NCI-H187 (cell line): ENCODE measurements at places on chromosomes 7 and 10.

- no peak for DNase-seq
Measured at GRCh38 chr10:52864201-52865106, 91.9 kb upstream of the MBL2 start.

- no peak for DNase-seq
Measured at GRCh38 chr10:72802332-72802731, 91.2 kb upstream of the OIT3 start.

GRCh38 chr7:7739204-7740036 is 21.0 kb upstream of the RPA3 start:
- no peak for DNase-seq

DNA sequence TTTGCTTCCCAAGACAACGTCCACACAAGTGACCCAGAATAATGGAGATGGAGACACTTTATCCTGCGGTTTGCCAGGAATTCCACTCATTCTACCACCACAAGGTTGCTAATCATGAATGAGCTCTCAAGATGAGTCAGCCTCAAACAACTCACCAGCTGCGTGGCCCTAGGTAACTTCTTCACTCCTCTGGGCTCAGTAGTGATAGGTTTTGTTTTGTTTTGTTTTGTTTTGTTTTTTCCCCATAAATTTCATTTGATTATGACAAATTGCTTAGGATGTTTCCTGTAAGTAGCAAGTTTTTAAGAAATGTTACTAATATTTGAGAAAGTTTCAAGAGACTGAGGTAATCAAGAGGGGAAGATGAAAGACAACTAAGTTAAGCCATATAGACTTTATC is 286.8 kb downstream of the PARD3 start:
- peak; percentile 28 for DNase-seq

GRCh38 chr10:121340271-121340831 is 257.9 kb downstream of the FGFR2 start:
- DNase-seq, result no peak

DNA sequence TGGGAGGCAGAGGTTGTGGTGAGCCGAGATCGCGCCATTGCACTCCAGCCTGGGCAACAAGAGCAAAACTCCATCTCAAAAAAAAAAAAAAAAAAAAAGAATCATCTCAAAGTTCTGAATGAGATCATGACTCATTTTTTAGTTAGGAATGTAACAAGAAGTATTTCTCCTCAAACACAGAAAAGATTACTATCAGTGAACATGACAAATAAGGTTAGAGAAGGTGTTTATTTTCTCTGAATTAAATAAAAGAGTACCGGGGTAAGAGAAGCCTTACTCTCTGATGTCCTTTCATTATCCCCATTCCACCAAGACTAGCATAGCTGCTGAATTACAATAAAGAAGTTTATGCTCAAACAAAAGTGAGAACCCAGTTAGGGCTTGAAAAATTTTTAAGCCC is 50.1 kb downstream of the IPMK start:
- no peak for DNase-seq

DNA sequence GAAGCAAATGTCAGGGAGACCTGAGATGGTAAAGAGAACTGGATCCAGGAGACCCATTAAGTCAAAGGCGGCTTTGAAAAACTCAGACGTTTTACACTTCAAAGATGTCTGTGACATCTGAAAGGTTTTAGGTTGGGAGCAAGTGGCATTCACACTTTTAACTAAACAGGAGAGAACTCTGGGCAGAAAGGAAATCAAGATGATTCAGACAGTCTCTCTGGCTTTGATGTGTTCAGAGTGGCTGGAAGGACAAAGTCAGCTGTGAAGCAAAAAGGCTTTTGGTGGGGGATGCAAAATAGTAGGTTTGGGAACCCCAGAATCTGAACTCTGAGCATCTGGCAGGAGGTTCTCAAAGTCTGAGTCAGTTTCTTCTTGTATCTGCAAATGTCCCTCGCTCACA is 66.6 kb downstream of the PRKCQ start:
- DNase-seq, result no peak

- no peak for DNase-seq
Measured at GRCh38 chr10:43308515-43308914, 41.6 kb upstream of the RASGEF1A start.

DNA sequence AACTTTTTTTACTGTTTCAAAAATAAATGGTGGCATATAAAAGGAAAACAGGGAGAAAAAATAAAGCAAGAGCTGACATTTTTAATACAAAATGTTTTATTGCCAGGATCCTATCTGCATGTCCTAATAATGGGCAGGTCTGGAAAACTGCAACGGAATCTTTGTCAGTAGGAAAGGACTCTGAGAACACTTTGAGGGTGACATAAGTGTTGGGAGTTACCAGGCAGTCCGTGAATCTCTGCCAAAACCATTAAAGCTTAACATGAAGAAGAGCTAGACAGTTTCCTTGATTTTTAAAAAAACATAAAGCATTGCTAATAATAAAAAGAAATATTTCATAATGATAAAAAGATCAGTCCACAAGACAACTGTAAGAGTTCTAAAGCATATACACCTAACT is 80.7 kb downstream of the AGMO start:
- DNase-seq, result no peak

GRCh38 chr7:28808796-28809533 is 149.2 kb downstream of the TRIL start:
- no peak for DNase-seq

DNA sequence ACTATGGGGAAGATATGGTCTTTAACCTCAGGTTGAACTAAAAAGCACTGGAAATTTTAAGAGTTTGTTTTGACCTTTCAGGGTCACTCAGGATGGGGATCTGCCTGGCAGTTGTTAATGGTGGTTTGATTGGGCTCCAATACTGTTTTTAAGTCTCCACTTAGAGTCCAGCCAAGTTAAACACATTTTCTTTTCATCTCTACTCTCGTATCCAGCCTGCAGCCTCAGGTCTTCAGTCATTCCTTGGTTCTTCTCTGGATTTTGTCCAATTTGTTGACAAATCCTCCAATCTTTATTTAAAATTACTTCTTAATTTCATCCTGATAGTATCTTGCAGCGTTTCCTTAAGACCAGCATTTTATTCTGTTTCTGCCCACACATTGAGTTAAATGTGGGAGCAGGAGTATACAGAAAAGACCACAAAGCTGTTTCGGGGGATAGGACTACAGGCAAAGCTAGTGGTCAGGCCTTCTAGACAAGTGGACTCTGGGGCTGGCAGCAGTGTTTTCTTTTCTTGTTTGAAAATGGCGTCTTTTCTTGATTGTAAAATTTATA is 133.2 kb upstream of the INHBA start:
- no peak for DNase-seq

GRCh38 chr10:118763202-118763988 is 8.6 kb upstream of the CACUL1 start:
- peak; percentile 43 for DNase-seq

- DNase-seq, result no peak
Measured at GRCh38 chr7:68730194-68730593, 868.1 kb upstream of the AUTS2 start.

DNA sequence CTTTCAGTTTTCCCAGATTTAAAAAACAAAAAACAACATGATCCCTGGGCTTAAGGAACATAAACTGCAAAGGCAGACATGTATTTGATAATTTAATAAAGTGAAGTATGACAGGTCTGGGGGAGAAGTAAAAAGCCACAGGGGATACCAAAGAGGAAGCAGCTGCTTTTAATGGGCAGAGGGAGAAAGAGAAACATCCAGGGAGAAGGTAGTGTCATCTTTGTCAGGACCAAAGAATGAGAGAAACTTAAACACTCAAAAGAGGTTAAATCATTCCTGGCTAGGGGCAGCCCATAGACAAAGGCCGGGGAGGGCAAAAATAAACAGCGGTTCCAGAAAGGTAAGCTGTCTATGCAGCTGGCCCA is 94.5 kb downstream of the GRB10 start:
- DNase-seq, result no peak
